EH (cell line): ENCODE measurements at places on chromosomes 5 and 9.

- peak; percentile 66 for DNase-seq
These were observed 1.7 kb upstream of the ZSWIM6 start for GRCh38 chr5:61330341-61330844.

GRCh38 chr5:68134033-68134668, 81.4 kb upstream of the PIK3R1 start:
- DNase-seq: no peak

DNA sequence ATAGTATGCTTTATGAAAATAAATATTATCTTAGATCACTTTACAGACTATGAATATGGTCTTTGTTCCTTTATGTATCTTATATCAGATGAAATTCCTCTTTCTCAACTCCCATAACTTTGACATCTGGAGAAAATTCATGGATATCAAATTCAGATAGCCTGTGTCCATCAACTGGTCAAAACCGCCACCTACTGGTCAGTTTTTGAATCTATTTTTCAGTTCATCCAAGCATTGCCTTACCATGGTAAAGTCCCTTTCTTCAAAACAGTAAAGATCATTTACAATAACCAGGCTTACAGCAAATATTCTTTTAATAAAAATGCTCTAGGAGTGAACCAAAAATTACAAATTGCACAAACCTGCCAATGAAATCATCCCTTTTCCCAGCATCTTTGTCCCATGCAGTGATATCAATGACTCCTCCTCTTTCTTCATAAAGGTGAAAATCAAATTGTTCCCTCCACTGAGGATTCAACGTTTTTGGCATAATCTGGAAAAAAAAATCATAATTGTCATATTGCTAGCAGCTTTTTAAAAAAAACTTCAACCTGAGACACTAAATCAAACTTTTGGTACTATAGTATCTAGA, 290.5 kb downstream of the SLF1 start:
- DNase-seq: peak; percentile 45

DNA sequence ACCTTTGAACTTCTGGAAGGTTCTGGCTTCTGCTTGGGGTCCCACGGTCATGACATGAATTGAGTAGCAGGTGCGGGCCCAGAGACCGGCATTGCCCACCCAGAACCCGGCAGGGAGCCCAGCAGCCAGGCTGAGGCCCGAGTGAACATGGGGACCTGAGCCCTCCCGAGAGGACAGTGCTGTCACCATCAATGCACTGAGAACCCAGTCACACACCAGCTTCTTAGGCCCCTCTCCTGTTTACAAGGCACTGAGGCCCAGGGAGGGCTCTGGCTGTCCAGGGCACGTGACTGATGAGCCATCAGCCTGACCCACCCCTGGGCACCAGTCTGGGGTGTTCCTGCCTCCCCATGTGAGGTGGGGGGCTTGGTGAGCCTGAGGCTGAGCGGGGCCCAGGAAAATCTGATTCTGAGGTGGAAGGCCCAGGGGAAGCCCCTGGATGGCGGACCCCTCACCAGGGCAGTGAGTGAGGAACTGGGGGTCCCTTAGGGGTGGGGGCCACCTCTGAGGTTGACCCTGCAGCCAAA, 60.3 kb upstream of the RNU6ATAC start:
- DNase-seq: no peak

DNA sequence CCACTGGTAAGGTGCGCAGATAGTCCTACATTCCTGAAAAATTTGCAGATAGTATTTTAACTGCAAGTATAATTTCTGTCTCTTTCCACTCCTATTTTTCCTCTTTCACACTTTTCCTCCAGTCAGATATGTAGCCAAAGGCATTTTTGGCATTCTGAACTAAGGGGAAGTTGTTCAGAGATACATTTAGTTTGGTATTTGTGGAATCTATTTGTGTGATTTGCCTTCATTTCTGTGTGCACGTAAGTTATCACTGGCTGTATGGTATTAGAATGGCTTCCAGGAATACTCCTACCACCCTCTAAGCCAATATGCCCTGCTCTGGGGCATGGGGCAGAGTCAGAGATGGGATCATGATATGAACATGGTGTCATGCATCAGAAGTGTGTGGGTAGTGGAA, 45.8 kb upstream of the GRAMD2B start:
- DNase-seq: peak; percentile 70

- no peak for DNase-seq
These were observed 57.0 kb downstream of the SHB start for GRCh38 chr9:38011991-38012390.

- peak; percentile 11 for DNase-seq
These were observed 914.4 kb upstream of the SEMA6A start for GRCh38 chr5:117488976-117489500.

GRCh38 chr5:147240266-147240985, 5.6 kb downstream of the STK32A start:
- no peak for DNase-seq

DNA sequence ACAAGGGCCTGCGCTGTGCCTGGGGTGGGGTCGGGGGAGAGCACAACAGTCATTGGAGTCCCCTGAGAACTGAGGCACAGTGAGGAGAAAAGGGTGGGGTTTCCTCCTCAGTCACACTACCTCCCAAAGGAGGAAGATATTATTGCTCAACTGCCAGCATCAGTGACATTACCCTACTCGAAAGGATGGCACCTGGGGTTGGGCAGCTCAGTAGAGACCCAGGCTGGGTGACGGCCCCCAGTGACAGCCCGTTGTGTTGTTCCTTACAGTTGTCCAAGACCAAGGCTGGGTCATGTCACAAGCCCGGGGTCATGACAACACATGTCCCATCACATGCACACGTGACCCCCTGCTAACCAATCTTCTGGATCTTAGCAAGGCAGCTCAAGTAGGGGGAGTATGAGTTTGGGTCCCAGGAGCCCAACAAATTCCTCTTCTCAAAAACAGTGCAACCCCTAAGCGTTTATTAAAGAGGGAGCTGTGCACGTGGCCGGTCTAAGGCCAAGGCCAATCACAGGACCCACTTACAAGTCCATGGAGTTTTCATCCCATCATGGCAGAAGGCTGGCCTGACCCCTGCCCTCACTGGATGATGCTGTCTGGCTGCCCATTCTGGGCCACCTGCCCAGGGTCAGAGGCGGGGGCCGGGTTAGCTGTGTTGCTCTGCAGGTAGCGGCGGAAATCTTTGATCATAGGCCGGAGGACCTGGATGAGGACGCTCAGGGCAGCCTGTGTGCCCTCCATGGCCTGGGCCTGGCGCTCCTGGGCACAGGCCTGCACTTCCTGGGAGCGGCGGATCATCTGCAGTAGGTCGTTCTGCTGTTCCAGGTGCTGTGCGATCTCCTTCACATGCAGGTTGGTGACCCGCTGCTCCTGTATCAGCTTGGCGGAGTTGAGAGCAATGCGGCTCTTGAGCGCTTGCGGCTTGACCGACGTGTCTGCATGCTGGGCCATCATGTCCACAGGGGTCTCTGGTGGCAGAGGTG, 4.0 kb downstream of the NAIF1 start:
- DNase-seq: no peak

- no peak for DNase-seq
These were observed 9.0 kb upstream of the QSOX2 start for GRCh38 chr9:136254381-136255165.

DNA sequence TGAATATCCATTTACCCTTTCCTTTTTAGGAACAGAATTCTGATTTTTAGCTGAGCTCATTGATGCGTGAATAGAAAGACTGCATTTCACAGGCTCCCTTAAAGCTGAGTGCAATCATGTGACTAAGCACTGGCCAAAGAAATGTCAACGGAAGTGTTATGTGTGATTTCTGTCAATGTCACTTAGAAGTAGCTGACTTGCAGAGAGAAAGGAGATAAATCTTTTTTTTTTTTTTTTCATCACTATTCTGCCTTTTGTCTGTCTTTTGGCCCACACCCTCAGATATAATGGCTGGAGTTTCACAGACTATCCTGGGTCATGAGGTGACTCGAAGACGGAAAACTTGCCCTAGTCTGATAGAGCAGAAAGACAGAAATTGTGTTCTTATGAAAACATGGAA, 39.3 kb upstream of the SLC27A6 start:
- no peak for DNase-seq

GRCh38 chr9:116596646-116597045, 90.5 kb upstream of the TRIM32 start:
- no peak for DNase-seq

DNA sequence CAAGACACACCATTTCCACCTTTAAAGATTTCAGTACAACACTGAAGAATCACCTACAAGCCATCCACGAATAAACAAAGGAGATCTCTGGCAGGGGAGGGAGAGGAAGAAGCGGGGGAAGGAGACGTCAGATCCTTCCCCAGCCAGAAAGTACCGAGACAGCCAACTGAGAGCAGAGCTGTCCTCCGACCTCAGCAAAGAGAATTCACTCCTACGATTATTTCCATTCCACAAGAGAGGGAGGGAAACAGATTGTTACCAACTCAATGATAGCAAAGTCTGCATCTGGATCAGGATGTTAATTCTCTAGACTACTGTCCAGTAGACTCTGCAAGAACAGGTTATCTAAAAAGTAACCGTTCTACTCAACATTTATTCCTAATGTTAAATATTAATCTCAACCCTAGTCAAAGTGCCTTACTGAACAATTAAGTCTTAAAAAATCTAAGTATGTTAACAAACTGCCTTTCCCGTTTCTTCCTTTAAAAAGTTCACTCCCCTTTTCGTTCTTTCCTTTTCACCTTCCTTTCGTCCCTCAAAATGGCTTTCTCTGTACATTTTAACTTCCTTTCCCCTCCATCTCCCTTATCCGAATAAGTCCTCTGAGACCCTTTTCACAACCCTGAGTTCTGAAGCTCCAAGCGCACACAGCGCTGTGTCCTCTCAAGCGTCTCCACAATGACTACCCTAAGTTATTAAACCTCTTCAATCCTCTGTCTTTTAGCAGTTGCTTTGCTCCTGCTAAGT, 1.4 kb downstream of the CHD1 start:
- peak; percentile 69 for DNase-seq

DNA sequence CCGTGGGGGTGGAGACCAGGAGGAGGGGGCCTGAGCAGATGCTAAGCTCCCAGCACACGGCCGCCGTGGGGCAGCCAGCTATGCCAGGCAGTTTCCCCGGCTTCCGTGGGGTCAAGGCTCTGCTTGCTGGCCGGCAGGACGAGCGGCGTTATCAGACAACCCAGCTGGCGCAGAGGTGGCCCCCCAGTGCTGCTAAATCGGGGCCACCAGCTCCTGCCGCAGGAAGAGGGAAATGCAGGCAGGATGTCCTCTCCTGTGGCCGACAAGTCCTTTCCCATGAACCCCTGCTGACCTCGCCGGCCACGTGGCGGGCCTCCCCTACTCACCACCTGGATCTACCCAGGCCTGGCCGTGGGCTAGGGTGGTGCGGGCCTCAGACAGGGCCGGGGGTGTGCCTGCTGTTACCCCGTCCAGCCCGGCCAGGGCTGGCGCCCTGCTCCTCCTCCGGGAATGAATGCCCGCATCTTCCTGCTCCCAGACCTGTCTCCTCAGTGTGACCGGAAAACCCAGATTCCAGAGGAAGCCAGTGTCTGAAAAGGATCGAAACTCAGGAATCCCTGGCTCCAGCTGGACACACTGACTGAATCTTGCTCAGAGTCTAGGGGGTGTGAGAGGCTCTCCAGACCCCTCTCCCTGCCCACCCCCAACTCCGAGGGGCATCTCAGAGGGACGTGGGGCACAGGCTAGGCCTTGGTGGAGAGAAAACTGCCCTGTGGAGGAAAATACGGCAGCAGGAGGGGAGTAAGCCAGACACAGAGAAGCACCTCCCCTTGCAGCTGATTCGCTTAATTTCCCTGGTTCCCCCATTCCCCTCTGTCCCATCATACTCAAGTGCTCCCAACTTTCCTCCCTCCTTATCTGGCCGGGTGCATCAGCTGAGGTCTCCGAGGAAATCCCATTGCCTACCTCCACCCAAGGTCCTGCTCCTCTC, 3.9 kb downstream of the FLT4 start:
- DNase-seq: no peak

DNA sequence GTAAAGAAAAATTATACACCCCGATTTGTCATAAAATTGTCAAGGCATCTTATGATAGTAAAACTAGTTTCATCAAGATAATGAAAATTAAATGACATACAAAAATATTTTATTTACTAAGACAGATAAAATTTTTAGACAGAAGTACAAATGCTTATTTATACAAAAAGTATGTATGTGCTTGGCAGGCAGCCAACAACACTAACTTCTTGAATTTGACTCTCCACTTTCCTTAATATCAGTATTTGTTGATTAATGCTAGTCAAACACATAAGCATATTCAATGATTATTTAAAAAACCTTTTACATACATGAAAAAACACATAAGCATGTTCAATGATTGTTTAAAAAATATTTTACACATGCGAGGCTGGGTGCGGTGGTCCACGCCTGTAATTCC, 1079.9 kb upstream of the CDH6 start:
- DNase-seq: no peak

- no peak for DNase-seq
These were observed 19.7 kb downstream of the MEGF9 start for GRCh38 chr9:120694559-120694958.

- DNase-seq: peak; percentile 40
These were observed 1.0 kb upstream of the EFNA5 start for GRCh38 chr5:107671742-107672210.

DNA sequence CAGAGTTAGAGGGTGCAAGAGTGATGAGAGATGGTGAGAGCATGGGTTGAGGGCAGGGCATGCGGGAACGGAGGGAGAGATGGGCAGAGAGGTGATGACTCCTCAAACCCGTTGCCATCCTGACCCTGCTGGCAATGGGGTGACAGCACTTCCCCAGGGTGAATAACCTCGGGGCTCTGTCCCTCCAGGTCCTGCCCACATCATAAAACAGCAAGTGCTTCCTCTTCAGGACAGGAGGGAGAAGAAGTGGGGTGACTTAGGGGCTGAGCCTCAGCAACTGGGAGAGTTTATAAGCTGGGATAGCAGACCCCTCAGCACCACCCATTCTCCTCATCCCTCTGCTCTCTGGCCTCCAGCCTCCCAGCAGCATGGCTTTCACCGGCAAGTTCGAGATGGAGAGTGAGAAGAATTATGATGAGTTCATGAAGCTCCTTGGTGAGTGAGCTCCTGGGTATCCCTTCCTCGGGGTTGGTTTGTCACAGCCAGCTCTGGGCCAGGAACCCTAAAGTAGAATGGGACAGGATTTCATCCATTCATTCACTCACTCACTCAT, at the start of gene FABP6:
TSS of gene FABP6 (plus strand) at position 317 of the 553 bp plus-strand sequence. CDS start at position 369, 52 bp downstream.
- no peak for DNase-seq

DNA sequence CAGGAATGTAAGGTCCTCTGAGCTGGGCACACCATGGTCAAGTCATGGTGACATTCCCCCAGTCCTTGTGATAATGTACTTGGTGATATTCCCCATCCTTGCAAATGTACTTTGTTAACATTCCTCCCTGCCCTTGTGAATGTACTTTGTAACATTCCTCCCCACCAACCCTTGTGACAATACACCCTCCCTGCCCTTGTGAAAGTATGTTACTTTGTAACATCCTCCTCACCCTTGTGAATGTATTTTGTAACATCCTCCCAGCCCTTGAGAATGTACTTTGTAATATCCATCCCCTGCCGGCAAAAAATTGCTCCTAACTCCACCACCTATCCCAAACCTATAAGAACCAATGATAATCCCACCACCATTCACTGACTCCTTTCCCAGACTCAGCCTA, 53.3 kb downstream of the RAPGEF6 start:
- DNase-seq: peak; percentile 19

- no peak for DNase-seq
These were observed 6.8 kb upstream of the CCL21 start for GRCh38 chr9:34716711-34717110.
